ENCODE measurements at places on chromosomes 5 and 9.

DNA sequence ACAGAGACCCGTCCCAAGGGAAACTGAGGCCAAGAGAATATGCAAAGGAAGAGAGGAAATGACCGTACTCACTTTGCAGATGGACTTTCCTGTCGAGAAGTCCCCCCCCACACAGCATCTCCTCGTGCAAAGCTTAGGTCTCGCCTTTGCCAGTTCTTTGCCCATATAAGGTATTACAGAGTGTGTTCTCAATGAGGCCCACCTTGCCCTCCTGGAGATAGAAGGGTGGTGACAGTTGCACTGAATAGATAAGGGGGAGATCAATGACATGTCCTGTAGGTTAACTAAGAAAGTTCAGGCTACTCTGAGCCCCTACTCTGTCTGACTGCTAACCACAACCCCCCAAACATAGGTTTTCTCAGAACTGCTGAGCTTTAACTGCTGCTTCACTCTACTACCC, 68.2 kb upstream of the SPTLC1 start:
- DNase-seq: no peak

- DNase-seq: no peak
Measured at GRCh38 chr5:141422742-141423291, 2.0 kb downstream of the PCDHGA11 start.

GRCh38 chr5:148968311-148968710, 94.6 kb downstream of the SH3TC2 start:
- no peak for DNase-seq

DNA sequence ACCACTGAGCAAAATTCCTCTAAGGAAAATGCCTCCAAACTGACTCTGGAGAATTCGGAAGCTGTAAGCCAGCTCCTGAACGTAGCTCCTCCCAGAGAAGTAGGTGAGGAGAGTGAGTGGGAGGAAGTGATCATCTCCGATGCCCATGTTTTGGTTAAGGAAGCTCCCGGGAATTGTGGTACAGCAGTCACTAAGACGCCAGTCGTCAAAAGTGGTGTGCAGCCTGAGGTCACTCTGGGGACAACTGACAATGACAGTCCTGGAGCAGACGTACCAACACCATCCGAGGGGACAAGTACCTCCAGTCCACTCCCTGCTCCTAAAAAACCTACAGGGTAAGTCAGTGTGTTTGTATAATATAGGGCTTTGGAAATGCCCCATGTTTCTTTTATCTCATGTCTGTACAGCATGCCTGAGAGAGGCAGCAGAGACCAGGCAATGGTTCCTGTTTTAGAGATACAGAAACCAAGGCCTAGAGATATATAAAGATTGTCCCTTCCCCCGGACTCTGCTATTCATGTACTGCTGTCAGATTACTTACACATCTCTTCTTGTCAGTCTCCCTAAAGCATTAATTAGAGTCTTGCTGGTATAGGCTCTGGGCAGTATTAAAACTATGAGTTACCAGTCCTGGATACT, 23.9 kb downstream of the HMGXB3 start:
- DNase-seq: no peak

- DNase-seq: no peak
Measured at GRCh38 chr9:125106285-125106893, 36.9 kb downstream of the SCAI start.

DNA sequence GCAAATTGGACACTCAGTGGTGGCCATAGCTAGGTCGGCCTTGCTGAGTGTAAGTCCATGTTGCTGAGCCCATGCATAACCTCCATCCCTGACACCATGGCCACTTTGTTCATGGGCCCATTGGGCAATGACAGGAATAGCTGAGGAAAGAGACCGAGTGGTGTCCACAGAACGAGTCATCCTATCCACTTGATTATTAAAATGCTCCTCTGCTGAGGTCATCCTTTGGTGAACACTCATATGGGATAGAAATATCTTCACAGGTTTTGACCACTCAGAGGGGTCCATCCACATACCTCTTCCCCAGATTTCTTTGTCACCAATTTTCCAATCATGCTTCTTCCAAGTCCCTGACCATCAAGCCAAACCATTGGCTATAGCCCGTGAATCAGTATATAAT, 63.6 kb downstream of the PPIC start:
- no peak for DNase-seq

DNA sequence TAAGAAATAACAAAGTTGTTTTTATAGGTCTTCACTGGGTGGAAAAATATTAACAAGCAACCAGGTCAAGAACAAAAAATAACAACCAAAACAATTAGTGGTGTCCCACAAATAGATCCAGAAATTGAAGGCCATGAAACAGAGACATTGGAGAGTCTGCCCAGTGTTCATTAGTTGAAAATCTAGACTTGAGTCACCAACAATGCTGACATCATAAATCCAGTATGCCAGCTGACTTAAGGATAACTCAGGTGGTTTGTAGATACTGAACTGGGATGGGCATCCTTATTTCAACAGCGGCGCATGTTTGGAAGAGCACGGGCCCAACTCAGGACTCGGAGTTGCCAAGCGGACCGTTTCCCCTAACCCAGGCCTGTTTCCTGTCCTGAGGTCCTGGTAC, 80.7 kb upstream of the TNFAIP8 start:
- no peak for DNase-seq

- no peak for DNase-seq
Measured at GRCh38 chr9:75186767-75187380, 98.6 kb downstream of the OSTF1 start.

DNA sequence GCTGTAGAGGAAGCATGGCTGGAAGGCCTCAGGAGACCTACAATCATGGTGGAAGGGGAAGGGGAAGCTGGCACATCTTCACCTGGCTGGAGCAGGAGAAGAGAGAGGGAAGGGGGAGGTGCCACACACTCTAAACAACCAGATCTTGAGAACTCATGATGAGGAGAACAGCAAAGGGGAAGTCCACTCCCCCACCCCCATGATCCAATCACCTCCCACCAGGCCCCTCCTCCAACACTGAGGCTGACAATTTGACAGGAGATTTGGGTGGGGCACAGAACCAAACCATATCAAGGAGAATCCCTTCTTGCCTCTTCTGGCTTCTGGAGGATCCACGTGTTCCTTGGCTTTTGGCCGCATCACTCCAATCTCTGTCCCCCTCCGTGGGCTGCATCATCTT, 13.1 kb upstream of the CMBL start:
- DNase-seq: no peak

GRCh38 chr5:76257225-76257833, 145.8 kb upstream of the IQGAP2 start:
- DNase-seq: no peak

DNA sequence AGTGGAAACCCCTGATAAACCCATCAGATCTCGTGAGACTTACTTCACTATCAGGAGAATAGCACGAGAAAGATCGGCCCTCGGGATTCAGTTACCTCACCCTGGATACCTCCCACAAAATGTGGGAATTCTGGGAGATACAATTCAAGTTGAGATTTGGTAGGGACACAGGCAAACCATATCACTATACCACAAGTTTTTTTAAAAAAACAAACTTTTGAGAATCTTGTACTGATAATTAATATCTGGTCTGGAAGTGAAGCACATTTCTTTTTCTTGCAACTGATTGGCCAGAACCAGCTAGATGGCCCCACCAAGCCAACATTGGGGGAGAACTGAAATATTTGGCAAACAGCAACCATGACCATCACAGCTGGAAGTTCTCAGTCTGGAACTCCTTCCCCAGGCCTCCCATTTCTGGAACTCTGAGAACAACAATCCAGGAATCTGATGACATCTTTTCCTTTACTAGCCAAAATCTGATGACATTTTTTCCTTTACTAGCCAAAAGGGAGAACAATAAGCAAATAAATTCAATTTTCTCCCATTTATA, 51.8 kb upstream of the CDKN2B start:
- DNase-seq: no peak

DNA sequence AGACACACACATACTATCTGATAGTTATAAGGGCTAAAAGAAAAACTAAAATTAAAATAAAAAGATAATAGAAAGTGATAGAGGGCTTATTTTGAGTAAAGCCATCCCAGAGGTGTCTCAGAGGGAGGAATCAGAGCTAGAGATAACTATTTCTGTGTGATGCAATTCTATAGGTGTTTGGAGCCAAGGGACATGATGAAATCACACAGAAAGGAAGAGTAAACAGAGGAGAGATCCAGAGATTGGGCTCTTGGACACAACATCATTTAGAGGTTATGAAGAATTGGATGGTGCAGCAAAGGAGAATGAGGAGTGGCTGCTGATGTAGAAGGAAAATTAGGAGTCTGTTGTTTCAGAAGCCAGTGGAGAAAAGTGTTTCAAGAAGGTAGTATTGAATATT, 393.5 kb downstream of the DIRAS2 start:
- no peak for DNase-seq

DNA sequence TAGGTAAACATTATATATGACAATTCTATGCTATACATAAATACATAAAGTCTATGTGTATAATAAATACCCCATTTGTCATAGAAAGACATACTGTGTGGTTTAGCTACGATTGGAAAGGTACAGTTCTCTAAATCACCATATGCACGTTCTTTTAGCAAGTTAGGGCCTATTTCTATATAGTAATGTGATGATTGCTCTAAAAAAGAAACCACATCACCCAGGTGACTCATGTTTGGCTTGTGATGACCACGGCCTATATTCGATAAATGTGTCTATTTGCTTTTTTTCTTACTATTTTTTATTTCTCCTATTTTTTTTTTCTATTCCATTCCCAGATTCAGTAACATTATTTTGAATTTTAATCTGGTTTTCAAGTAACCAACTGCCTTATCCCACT, 34.7 kb downstream of the RETREG1 start:
- no peak for DNase-seq

GRCh38 chr9:132975961-132976360, 2.5 kb upstream of the GFI1B start:
- DNase-seq: no peak

DNA sequence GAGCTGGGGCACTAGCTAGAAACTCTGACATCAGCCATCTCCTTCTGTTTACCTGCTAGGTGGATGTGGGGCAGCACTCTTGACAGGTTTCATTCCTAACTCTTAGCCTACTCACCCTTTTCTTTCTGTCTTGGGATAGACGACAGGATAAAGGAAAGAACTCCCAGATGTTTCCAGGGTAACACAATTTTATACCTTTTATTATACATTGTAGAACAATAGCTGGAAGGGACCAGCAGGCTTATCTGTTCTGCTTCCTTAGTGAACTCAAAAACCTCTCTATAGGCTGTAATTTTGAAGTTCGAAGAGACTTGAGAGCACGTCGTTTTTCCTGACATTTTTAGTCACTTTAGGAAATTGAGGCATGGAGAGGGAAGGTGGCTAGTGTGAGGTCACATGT, 13.2 kb downstream of the SPTAN1 start:
- no peak for DNase-seq

GRCh38 chr9:82184524-82184923, 196.0 kb downstream of the SPATA31D1 start:
- no peak for DNase-seq

GRCh38 chr5:158792976-158793375, 306.7 kb downstream of the EBF1 start:
- DNase-seq: no peak

DNA sequence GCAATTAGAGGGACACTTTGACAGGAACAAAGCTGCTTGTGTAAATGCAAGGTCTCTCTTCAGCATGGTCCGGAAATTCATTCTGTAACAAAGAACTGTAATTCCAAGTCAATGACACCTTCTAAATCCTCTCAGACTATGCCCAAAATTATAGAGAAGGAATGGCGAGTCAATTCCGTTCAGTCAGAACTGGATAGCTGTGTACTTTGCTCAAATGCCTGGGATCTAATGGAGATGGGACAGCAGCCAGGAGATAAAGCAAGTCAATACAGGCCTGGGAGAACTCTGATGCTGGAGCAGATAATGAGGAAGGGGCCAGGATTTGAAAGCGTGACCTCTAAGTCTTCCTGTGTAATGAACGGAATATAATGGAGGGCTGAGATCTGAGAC, 96.4 kb upstream of the SPRY4 start:
- DNase-seq: no peak

DNA sequence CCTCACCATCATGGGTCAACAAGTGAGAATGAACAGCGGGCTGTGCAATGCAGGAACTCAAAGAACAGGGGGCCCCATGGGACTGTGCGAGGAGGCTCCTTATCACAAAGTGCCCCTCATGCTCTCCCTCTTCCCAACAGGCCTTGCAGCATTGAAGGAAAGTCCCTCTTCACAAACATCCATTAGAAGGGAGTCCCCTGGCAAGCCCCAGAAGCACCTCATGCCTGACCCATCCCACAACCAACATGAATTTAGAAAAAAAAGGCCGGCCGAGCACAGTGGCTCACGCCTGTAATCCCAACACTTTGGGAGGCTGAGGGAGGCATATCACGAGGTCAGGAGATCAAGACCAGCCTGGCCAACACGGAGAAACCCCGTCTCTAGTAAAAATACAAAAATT, 122.6 kb upstream of the FSTL4 start:
- no peak for DNase-seq

DNA sequence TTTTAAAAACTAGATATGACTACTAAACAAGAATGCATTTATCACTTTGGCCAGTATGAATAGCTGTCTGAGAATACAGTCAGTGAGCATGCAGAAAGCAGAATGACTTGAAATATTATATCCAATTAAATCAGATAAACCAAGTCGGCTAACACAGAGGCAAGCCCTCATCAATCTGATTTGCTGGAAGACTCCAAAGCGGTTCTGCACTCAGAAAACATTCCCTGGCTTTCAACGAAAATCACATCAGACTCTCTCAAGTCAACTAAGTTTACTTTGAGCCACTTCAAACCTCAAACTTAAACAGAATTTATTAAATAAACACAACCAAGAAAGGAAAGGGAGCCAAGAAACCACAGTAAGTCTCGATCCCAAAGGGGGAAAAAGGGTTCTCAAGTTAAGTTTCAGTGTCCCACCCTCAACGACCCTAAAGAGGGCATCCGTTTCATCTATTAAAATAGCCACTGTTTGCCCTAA, 1.4 kb downstream of the MYO10 start:
- no peak for DNase-seq

GRCh38 chr9:137032858-137033257, 970 bp upstream of the FUT7 start:
- no peak for DNase-seq

DNA sequence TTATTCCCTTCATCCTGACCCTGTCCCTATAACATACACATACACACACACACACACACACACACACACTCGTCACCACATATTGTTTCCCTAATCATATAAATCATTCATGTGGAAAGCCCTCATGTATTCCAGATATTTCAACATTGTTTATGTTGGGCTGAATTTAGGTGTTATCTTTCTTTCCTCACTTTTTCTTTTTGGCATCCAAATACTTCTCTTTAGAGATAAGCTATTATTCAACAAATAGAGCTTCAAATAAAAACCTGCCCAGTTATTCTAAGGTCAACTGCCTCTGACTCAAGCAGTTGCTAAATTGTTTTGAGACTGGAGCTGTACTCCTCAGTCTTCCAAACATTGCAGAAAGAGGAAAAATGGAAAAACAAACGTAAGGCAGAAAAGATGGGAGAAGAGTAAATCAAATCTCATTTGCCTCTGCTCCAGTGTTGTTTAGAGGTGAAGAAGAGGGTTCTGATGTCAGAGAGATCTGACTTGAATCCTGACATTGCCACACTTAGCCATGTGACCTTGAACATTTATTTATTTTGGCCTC, 215.7 kb downstream of the GAS1 start:
- DNase-seq: no peak

- DNase-seq: no peak
Measured at GRCh38 chr5:172450453-172450852, 3.9 kb downstream of the SH3PXD2B start.
